Renal pelvis (tissue), 12 donors: ENCODE measurements at places on chromosomes 2 and 18. TPM values are rescaled to one million over a fixed set of nuclear protein-coding genes. Genes with fewer than 3 reads are reported as not detected.

GRCh38 chr18:58578835-58579560, 49.9 kb downstream of the ALPK2 start:
- no peak for DNase-seq

- no peak for DNase-seq
These were observed 34.4 kb upstream of the PDIA6 start for GRCh38 chr2:10847008-10847407.

- no peak for DNase-seq
These were observed 123.7 kb downstream of the TFCP2L1 start for GRCh38 chr2:121161272-121161671.

DNA sequence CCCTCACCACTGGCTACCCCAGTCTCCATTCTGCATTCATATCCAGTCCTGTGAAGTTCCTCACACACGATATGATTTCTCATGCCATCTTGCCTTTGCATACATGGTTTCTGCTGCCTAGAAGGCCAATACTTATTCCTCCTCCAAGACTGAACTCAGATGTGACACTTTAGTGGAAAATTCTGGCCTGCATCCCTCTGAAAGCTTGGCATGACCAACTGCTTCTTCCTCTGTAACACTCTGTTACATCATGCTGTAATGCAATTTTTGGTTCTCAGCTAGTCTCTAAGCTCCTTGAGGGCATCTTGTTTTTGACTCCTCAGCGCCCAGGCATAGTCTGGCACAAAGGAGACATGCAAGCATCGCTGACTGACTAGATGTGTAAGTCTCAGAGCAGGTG, 12.6 kb downstream of the FAM161A start:
- DNase-seq, result no peak

- DNase-seq, result no peak
These were observed 80.3 kb upstream of the MAP4K4 start for GRCh38 chr2:101617188-101617587.

GRCh38 chr2:215692387-215693079, 256.7 kb upstream of the FN1 start:
- no peak for DNase-seq

- no peak for DNase-seq
These were observed 110.7 kb downstream of the COLEC12 start for GRCh38 chr18:389658-390357.

- DNase-seq, result no peak
These were observed 12.2 kb downstream of the TMEM177 start for GRCh38 chr2:119691189-119691588.

DNA sequence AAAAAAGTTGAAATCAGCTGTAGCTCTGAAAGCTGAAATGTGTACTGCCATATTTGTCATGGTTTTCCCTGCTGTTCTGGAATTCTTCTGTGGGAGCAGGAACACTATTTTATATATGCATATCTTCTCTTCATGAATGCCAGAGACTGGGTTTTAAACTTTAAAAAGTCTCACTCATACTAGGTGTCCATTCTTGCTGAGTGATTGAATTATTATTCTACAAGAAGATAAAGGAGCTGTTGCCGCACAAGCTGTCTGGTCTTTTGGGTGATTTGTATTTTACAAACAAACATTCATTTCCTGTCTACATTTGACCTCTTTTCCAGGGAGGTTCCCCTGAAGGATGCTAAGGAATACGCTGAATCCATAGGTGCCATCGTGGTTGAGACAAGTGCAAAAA, 40.5 kb upstream of the TXNDC2 start:
- no peak for DNase-seq

Gene TBR1
- polyA plus RNA-seq, result not detected

Gene MC4R
- not detected for polyA plus RNA-seq

Gene FABP1
- 18.5 TPM for polyA plus RNA-seq

Gene SPEG
- 16.9 TPM for polyA plus RNA-seq

Gene TRPM8
- polyA plus RNA-seq, result 0.13 TPM
